Breast epithelium (tissue), 4 donors: ENCODE measurements at places on chromosomes 5 and 9.
A peak's percentile ranks its signal among the peaks of the same experiment; 100 is the strongest.

- DNase-seq, result no peak
Measured at GRCh38 chr5:64836190-64836755, 67.5 kb downstream of the CWC27 start.

- no peak for DNase-seq
Measured at GRCh38 chr5:95075111-95075510, 209.8 kb downstream of the MCTP1 start.

DNA sequence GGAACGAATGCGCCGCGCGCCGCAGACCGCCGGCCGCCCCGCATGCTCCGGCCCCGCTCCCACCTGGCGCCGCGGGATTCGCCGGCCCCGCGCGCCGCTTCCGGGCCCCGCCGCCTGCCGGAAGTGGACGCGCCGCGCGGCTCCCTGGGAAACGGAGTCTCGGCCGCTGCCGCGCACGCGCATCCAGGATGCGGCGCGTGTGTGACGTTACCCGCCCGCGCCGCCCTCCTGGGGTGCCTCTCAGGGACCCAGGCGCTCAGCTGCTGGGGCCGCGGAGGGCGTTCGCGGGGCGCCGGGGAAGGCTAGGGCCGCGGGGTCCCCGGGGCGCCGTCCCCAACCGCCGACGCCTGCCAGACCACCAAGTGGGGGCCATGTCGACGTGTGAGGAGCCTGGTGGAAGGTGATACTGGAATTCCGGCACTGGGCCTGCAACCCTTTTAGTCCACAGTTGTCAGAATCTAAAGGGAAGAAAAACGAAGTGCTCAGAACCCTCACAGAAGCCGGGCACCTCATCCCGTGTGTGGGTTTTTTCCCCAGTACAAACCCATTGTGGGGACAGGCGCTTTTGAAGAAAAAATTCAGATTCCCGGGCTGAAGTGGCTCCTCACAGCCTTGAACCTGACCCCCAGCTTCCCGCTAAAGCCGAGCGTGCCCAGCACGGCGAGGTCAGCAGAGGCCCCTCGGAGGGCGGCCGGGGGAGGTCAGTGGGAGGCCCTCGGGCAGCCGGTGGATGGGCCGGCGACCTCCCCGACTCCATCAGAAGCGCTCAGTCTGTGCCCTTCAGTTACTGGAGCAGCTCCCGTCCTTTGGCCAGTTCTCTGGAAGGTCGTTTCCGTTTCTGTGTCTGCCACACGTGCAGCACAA is at the start of gene CLPTM1L:
CLPTM1L (minus strand) TSS at position 125 of the 864 bp plus-strand sequence. CDS start 258 bp downstream, outside the sequence.
- peak; percentile 78 for DNase-seq

DNA sequence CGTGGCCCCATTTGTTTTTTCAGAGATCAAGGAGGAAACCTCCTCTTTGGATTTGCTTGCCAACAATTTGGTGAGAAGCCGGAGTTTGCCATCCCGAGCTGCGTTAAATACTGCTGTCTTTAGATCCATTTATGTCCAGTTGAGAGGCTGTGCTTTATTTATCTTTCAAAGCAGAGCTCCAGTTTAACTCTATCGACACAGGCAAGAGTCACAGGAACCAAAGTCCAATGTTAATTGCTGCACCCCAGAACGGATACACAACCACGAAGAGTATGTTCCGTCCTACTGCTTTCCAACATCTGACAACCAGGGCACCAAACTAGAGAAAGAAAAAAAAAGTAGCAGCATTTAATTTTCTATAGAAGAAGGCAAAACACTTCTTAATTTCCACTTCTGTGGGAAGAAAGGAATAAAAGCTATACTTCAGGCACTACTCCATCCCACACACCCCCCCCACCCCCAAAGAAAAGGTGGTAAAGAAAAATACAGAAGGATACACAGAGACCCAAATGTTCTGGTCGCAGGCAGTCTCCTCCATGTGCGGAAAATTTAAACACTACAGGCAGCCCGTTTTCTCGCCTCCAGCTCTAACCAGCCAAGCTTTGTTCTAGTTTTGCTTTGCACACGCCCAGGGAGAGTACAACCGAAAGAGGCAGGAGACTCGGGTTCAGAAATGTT is 1.1 kb downstream of the FEM1C start:
- DNase-seq, result peak; percentile 53

DNA sequence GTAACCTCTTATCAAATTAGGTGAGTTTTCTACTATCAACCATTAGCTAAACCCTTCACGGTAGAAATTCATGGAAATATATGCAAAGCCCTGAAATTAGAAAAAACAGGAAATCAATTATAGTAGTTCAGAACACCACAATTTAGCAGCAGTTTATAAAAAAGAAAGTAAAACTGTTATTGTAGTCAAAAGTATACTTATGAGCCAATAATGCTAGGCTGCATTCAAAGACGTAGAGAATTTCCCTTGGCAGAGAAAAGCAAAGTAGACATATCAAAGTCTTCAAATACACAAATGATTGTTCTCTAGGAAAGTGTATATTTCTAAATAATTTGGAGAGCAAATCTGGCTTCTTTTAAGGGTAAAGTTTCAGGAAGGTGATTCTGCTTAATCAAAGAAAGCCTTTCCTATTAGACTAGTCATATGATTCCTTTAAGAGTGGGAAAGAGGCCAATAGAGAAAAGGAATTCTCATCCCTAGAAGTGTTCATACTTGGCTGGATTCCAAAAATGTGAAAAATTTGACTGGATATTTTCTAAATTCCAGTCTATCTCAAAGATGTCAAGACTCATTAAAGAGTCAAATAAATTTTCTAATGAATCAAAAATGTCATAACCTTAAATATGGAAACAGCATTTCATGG is 185.5 kb downstream of the SMC2 start:
- no peak for DNase-seq

DNA sequence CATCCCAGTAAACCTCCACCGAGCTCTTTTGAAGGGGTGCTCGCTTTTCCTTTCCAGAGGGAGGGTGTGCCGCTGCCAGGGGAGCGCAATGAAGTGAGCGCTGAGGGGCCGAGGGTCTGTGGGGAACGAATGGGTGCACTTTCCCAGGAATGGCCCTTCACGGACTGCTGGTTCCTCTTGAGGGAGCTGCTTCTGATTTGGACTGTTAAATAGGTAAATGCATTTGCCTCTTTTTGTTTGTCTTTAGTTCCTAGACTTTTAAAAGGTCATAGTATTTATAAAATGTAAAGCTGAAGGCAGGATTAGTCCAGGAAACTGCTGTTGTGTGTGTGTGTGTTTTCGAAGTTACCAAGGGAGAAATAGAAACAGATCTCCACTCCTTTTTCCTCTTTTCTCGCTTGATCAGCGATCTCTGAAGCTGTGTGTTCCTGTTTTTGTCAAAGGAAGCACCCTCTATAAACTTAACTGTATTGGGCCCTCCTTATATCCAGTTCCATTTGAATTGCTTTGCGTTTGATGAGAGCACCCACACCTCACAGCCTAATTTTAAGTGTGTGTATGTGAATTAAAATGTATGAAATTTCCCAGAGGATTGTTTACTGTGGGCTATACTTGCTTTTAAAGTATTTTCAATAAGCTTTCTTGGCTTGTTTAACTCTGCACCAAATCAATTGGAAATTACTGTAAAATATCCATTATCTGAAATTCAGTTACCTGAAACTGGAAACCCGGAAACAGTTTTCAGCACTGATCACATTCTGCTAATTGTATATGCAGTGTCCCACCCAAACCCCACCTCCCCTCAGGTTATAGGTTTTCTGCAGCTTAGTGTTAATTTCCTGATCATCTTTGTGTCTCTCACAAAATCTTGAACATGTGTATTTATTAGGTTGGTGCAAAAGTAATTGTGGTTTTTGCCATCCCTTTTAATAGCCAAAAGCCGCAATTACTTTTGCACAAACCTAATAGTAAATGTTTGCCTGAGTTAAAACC is 966 bp downstream of the SNX2 start:
- no peak for DNase-seq

- no peak for DNase-seq
Measured at GRCh38 chr5:158119961-158120723, 261.2 kb upstream of the CLINT1 start.

DNA sequence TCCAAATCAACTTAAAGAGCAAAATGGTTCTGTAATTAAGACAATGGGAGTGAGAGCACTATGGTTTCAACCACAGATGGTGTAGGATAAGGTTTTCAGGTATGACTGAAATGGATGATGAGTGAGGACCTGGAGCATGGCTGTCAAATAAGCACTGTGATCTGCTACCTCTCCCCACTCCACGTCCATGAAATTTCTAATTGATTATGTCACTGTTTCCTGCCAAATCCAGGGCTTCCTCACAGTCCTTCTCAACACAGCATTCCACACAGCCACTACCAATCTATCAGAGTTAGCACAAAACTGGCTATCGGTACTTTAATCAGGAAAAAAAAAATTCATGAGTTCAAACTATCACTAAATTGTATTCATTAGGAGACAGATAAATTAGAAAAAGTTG is 420.4 kb upstream of the WWC1 start:
- no peak for DNase-seq

GRCh38 chr9:37693260-37693659 is 42.5 kb downstream of the FRMPD1 start:
- no peak for DNase-seq

GRCh38 chr5:69007726-69008368 is 86.0 kb upstream of the SLC30A5 start:
- peak; percentile 55 for DNase-seq

GRCh38 chr9:91103931-91104330 is 257.8 kb downstream of the AUH start:
- no peak for DNase-seq

DNA sequence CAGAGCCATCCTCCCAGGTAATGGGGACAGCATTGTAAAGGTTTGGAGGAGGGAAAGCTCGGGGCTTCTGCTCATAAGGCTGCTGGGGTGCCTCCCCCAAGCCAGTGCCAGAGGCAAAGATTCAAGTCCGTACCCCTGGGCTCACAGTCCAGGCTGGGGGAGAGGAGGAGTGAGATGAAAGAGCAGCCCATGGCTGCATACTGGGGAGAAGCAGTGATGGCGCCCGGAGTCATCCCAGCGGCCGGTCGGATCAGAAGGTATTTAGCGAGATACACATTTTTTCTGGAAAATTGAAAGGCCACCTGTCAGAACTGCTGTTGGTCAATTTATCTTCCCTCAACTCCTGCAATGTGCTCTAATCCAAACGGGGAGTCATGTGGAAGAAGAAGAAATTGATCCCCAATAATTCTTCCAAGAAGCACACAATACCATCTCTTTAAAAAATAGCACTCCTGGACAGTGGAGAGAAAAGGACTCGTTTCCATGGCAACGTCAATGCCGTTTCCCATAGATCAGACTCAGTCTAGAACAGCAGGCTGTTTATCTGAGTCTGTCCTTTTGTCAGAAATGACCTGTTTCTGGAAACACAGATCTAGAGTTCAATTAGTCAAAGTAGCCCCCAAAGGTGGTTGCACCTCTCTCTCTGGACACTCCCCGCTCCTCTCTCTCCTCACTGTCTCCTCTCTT is 65.9 kb downstream of the NSG2 start:
- DNase-seq, result no peak

DNA sequence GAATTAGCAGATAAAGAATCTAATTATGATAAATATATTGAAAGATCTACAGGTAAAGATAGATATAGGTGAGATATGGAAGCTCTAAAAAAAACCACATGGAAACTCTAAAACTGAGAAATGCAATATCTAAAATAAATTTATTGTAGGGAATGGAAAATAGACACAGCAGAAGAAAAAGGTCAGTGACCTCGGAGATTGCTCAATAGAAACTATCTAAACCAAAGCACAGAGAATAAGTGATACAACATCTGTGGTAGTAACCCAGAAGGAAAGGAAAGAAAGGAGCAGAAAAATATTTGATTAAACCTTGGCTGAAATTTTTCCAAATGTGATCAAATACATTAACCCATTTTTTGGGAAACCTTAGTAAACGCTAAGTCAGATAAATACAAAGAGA is 43.1 kb upstream of the GLIPR2 start:
- no peak for DNase-seq
